Activated T-cell treated with anti-CD3 and anti-CD28 coated beads, Interleukin-2, amount 50 U/mL, for 24 hours (primary cell): ENCODE measurements at places on chromosomes 3 and 15.
A peak's percentile ranks its signal among the peaks of the same experiment; 100 is the strongest.

- H3K27ac ChIP-seq = peak overlapping the region; percentile 64
- peaks cover 41% of the 10 kb centered on the region for H3K4me1 ChIP-seq
- H3K36me3 ChIP-seq = peaks cover 27% of the 10 kb centered on the region
- H3K27me3 ChIP-seq = no peaks in the 10 kb centered on the region
- no peak for DNase-seq
Observed at GRCh38 chr3:170356596-170357175, 829 bp upstream of the SKIL start.

GRCh38 chr3:32551496-32551895 is 19.2 kb downstream of the DYNC1LI1 start:
- no peaks in the 10 kb centered on the region for H3K27me3 ChIP-seq
- no peak for DNase-seq
- peaks cover 1% of the 10 kb centered on the region for H3K36me3 ChIP-seq
- H3K4me3 ChIP-seq = no peak overlapping the region
- no peak overlapping the region for H3K27ac ChIP-seq
- peaks cover 50% of the 10 kb centered on the region for H3K4me1 ChIP-seq

DNA sequence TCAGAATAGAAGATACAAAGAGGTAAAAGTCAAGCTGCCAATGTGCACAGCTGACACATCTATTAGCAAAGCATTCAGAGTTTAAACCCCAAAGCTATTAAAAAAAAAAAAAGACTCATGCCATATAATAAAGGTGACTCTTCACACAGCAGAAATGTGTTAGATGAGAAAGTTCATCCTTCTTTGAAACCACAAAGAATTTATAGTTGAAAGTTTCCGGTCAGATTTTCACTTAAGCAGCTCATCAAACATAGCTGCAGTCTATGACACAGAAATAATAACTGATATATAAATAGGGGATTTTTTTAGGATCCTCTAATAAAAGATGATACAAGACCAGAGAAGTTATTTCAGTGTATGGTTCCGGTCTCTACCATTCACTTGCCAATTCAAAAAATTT is 76.6 kb downstream of the WWTR1 start:
- peaks cover 23% of the 10 kb centered on the region for H3K27me3 ChIP-seq
- H3K4me1 ChIP-seq = peaks cover 30% of the 10 kb centered on the region
- no peak for DNase-seq
- no peak overlapping the region for H3K27ac ChIP-seq
- H3K4me3 ChIP-seq = no peak overlapping the region

DNA sequence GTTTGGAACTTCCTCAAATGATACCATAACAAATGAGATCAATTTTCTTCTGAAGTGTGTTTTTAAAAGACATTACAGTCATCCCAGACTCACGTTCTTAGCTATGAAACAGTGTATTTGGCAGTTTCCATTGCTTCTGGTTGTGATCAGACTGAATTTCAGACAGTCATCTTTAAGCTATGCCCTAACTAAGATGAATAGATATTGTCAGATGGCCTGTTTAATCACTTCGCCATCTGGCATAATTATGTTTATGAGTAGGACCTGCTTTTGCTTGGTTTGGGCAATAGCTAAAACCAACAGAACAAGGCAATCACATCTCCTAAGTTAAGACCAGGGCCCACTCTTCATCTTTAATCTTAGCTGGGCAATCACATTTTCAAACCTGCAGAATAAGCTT is 313.1 kb downstream of the SV2B start:
- no peaks in the 10 kb centered on the region for H3K27me3 ChIP-seq
- DNase-seq = no peak
- H3K4me3 ChIP-seq = no peak overlapping the region
- H3K4me1 ChIP-seq = peaks cover 3% of the 10 kb centered on the region

DNA sequence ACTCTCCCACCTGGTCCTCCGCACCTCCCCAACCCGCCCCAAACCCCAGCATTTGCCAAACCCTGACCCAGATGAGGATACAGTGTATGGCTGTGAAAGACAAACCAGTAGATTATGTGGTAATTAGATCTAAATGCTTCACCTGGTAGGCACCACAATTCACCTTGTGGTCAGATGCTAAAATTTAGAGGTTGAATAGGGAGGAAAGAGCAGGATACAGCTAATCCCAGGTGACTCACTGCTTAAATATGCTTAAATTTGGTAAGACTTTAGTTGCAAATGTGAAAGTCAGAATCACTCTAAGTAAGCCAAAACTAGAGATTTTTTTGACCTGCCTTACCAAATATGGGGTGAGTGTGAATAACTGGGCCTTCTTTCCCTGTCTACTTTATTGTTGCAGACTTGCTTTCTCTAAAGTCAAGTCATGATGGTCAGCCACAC is 105.5 kb downstream of the MME start:
- no peak overlapping the region for H3K27ac ChIP-seq
- H3K27me3 ChIP-seq = no peaks in the 10 kb centered on the region
- H3K4me1 ChIP-seq = peaks cover 6% of the 10 kb centered on the region
- no peak overlapping the region for H3K4me3 ChIP-seq

- no peaks in the 10 kb centered on the region for H3K36me3 ChIP-seq
- H3K4me1 ChIP-seq = peaks cover 4% of the 10 kb centered on the region
- no peaks in the 10 kb centered on the region for H3K27me3 ChIP-seq
- H3K27ac ChIP-seq = no peak overlapping the region
Observed at GRCh38 chr3:194592798-194593752, 40.1 kb downstream of the TMEM44 start.

- H3K4me3 ChIP-seq = no peak overlapping the region
Observed at GRCh38 chr15:93362203-93362602, 273.2 kb upstream of the RGMA start.

DNA sequence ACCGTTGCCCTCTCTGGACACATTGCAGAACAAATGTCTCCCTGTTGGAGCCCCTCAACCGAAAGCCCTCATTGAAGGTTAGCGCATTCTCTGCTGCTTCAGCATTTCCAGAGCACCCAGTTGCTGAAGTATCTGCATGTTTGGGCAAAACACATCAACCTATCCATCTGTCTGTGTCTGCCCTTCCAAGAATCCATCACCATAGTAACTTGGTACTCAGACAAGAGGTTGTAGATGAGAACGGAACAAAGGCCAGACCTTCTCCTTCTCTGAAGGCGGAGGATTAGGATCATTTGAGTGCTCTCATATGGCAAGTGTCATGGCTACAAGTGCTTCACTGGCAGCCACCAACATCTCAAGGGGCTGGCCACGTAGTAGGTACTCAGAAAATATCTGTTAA is 23.1 kb upstream of the RHO start:
- H3K27ac ChIP-seq = no peak overlapping the region
- no peak for DNase-seq
- H3K4me3 ChIP-seq = no peak overlapping the region
- H3K4me1 ChIP-seq = no peaks in the 10 kb centered on the region
- H3K36me3 ChIP-seq = peaks cover 31% of the 10 kb centered on the region

DNA sequence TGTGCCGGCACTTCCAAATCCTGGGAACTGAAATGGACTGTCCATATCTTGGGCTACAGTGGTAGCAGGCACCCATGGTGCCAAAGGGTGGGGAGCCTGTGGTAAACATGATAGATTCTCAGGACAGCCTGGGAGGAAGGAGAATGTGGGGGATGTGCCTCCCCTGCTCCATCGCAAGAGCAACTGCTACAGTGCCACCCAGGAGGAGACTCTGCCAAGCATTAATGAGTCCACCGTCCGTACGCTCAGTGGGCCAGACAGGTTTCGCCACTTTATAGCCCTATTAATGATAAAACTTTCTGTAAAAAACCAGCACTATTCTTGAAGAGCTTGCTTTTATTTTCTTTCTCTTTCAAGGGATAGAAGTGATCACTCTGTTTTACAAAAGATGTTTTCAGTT is 75.2 kb downstream of the FMN1 start:
- H3K27ac ChIP-seq = no peak overlapping the region
- H3K27me3 ChIP-seq = no peaks in the 10 kb centered on the region
- DNase-seq = no peak
- no peak overlapping the region for H3K4me3 ChIP-seq

- DNase-seq = no peak
- H3K27me3 ChIP-seq = no peaks in the 10 kb centered on the region
- no peaks in the 10 kb centered on the region for H3K36me3 ChIP-seq
- peaks cover 16% of the 10 kb centered on the region for H3K4me1 ChIP-seq
Observed at GRCh38 chr3:118987477-118987876, 47.2 kb downstream of the IGSF11 start.

DNA sequence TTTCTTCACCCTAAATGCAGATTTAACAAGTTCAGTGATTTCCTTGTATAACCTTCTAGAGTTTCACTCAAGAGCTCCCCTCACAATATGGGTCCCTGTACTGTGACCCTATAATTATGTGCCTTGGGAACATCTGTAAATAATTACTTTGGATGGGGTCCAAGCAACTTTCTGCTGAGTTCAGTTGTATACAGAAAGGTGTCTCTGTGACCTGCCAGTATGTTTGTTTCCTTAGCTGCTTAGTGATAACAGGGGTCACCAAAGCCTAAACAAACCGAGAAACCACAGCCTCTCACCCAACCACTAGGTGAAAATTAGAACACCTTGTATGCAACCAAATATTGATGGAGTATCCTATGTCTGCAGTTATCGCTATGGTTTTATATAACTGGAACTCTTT is 29.8 kb upstream of the SLC25A36 start:
- H3K27ac ChIP-seq = no peak overlapping the region
- DNase-seq = no peak
- no peak overlapping the region for H3K4me3 ChIP-seq
- H3K27me3 ChIP-seq = peaks cover 13% of the 10 kb centered on the region
- H3K4me1 ChIP-seq = no peaks in the 10 kb centered on the region

- H3K27ac ChIP-seq = peak overlapping the region; percentile 92
- no peaks in the 10 kb centered on the region for H3K27me3 ChIP-seq
- no peak for DNase-seq
- H3K36me3 ChIP-seq = peaks cover 51% of the 10 kb centered on the region
- H3K4me3 ChIP-seq = peak overlapping the region; percentile 94
Observed at GRCh38 chr3:13419505-13420044, 547 bp downstream of the NUP210 start.

DNA sequence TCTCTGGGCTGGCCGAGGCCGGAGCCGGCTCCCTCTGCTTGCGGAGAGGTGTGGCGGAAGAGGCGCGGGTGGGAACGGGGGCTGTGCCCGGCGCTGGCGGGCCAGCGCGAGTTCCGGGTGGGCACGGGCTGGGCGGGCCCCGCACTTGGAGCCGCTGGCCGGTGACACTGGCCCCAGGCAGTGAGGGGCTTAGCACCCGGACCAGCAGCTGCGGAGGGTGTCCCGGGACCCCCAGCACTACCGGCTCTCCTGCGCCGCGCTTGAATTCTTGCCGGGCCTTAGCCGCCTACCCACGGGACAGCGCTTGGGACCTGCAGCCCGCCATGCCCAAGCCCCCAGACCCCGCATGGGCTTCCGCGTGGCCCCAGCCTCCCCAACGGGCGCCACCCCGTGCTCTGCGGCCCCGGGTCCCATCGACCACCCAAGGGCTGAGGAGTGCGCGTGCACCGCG is 736.3 kb upstream of the ARRDC4 start:
- H3K27me3 ChIP-seq = no peaks in the 10 kb centered on the region
- no peak overlapping the region for H3K4me3 ChIP-seq
- H3K36me3 ChIP-seq = no peaks in the 10 kb centered on the region

DNA sequence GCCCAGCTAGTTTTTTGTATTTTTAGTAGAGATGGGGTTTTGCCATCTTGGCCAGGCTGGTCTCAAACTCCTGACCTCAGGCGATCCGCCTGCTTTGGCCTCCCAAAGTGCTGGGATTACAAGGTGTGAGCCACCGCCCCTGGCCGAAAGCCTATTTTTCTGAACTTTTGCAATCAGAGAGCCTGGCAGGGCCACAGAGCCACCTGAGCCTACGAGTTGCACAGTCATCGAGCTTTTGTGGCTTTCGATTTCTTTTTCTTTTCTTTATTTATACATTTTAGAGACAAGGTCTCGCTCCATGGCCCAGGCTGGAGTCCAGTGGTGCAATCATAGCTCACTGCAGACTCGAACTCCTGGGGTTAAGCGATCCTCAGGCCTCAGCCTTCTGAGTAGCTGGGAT is 140.4 kb downstream of the NSMCE3 start:
- no peak overlapping the region for H3K27ac ChIP-seq
- DNase-seq = no peak
- H3K4me1 ChIP-seq = peaks cover 3% of the 10 kb centered on the region
- no peak overlapping the region for H3K4me3 ChIP-seq

DNA sequence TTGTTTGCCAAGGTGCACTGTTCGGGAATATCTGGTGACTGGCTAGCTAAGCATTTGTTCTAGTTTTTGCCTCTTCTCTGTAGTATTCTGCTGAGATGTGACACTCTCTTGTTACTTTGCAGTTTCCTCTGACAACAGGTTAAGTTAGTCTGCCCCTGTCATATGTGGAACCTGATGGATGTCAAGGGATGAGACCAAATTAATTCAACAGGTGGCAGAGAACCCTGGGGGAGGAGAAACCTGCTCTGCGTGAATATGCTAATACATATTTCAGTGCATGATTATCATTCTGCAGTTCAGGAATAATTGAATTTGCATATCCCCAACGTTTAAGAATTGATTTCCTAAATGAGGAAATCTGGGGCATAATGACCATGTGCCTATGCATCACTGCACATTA is 777.3 kb downstream of the PDCD6IP start:
- H3K36me3 ChIP-seq = no peaks in the 10 kb centered on the region
- H3K4me1 ChIP-seq = no peaks in the 10 kb centered on the region
- no peak overlapping the region for H3K27ac ChIP-seq
- H3K4me3 ChIP-seq = no peak overlapping the region

GRCh38 chr3:171005648-171006047 is 20.9 kb downstream of the SLC2A2 start:
- no peak overlapping the region for H3K27ac ChIP-seq
- no peaks in the 10 kb centered on the region for H3K4me1 ChIP-seq
- no peak overlapping the region for H3K4me3 ChIP-seq
- no peak for DNase-seq

GRCh38 chr3:21466476-21466875 is 284.5 kb downstream of the ZNF385D start:
- H3K4me1 ChIP-seq = no peaks in the 10 kb centered on the region
- no peak for DNase-seq

- H3K36me3 ChIP-seq = no peaks in the 10 kb centered on the region
- no peak overlapping the region for H3K4me3 ChIP-seq
- H3K4me1 ChIP-seq = no peaks in the 10 kb centered on the region
- no peak for DNase-seq
Observed at GRCh38 chr3:86563400-86563970, 427.5 kb downstream of the VGLL3 start.

DNA sequence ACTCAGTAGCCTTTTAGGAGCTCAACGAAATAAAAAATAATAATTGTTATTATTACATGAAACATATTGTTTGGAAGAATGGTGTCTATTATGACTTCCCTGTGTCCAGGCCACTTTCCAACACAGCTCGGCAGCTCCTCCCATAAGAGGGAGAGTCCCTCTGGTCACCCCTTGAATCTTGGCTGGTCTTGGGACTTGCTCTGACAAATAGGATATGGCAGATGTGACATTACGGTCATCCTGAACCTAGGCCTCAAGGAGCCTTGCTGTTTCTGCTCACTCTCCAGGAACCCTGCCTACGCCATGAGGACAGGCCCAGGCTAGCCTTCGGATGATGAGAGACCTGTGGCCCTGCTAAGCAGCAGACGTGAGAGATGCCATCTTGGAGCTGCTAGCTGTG is 71.8 kb downstream of the OXNAD1 start:
- no peak for DNase-seq
- peaks cover 68% of the 10 kb centered on the region for H3K4me1 ChIP-seq
- peak overlapping the region; percentile 46 for H3K27ac ChIP-seq
- H3K4me3 ChIP-seq = no peak overlapping the region
- H3K36me3 ChIP-seq = peaks cover 83% of the 10 kb centered on the region

GRCh38 chr3:186800285-186800684 is 6.0 kb downstream of the RFC4 start:
- H3K27ac ChIP-seq = no peak overlapping the region
- peaks cover 91% of the 10 kb centered on the region for H3K36me3 ChIP-seq
- H3K27me3 ChIP-seq = no peaks in the 10 kb centered on the region
- H3K4me3 ChIP-seq = no peak overlapping the region
